ENCODE measurements at places on chromosomes 11 and 22. TPM values are rescaled to one million over a fixed set of nuclear protein-coding genes. Genes with fewer than 3 reads are reported as not detected.

- H3K27ac ChIP-seq, result no peak overlapping the region
- H3K36me3 ChIP-seq, result peaks cover 10% of the 10 kb centered on the region
- H3K4me3 ChIP-seq, result no peak overlapping the region
Observed at GRCh38 chr11:786235-787083, 3.4 kb downstream of the CEND1 start.

GRCh38 chr11:28461338-28461737 lies 353.1 kb downstream of the METTL15 start:
- H3K27me3 ChIP-seq, result no peaks in the 10 kb centered on the region
- H3K4me1 ChIP-seq, result no peaks in the 10 kb centered on the region
- H3K36me3 ChIP-seq, result no peaks in the 10 kb centered on the region
- no peak overlapping the region for H3K4me3 ChIP-seq
- H3K27ac ChIP-seq, result no peak overlapping the region

- H3K36me3 ChIP-seq, result no peaks in the 10 kb centered on the region
- peaks cover 2% of the 10 kb centered on the region for H3K4me1 ChIP-seq
- no peak for DNase-seq
- H3K27ac ChIP-seq, result peak overlapping the region; percentile 15
Observed at GRCh38 chr22:41565403-41566054, 4.7 kb downstream of the CSDC2 start.

DNA sequence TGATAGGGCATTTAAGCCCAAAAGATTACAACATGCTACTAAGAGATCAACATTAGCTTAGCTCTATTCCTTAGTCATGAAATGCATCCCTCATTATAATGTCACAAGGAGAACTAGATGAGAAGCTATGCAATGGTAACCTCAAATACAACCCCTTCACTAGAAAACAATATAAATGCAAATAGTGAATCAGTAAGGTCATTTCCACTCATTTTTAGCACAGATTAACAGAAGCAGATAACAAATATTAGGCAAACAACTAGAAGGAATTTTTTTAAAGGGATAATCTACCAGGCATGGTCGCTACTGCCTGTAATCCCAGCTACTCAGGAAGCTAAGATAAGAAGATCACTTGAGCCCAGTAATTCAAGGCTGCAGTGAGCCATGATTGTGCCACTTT lies 28.2 kb downstream of the SIK3 start:
- no peak overlapping the region for H3K4me3 ChIP-seq
- no peaks in the 10 kb centered on the region for H3K27me3 ChIP-seq

GRCh38 chr22:17969701-17970113 lies 54.7 kb downstream of the MICAL3 start:
- no peaks in the 10 kb centered on the region for H3K27me3 ChIP-seq
- H3K4me1 ChIP-seq, result peaks cover 5% of the 10 kb centered on the region
- H3K27ac ChIP-seq, result no peak overlapping the region
- no peak for DNase-seq
- H3K4me3 ChIP-seq, result no peak overlapping the region
- peaks cover 2% of the 10 kb centered on the region for H3K36me3 ChIP-seq

GRCh38 chr11:116355104-116355503 lies 417.7 kb downstream of the BUD13 start:
- no peak overlapping the region for H3K4me3 ChIP-seq
- H3K4me1 ChIP-seq, result no peaks in the 10 kb centered on the region
- H3K36me3 ChIP-seq, result no peaks in the 10 kb centered on the region

DNA sequence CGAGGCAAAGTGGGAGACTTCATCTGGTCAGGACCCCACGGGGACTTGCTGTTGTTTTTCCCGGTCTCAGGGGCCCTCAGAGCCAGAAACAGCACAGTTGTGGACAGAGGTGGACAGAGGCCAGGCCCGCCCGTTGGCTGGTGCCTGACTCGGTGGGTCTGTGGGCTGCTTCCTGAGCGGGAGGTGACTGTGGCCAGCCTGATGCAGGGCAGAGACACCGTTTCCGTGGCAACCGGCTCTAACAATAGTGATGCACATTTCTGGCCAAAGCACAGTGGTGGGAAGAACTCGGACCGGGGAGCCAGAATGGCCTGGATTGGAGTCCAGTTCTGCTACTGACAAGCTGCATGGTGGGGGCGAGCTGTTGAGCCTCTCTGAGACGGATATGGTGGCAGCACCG lies 58.7 kb upstream of the ATXN10 start:
- peak overlapping the region; percentile 7 for H3K27ac ChIP-seq
- no peaks in the 10 kb centered on the region for H3K36me3 ChIP-seq
- peaks cover 9% of the 10 kb centered on the region for H3K4me1 ChIP-seq
- no peak for DNase-seq
- H3K4me3 ChIP-seq, result no peak overlapping the region
- H3K27me3 ChIP-seq, result no peaks in the 10 kb centered on the region

The OR52E1 gene
- total RNA-seq, result not detected

The NLRP14 gene
- 0.39 TPM for total RNA-seq

The LDHAL6A gene
- not detected for total RNA-seq

The DEPDC7 gene
- total RNA-seq, result 0.82 TPM

All from activated T-helper 2 cell treated with anti-CD3 and anti-CD28 coated beads, Interferon-gamma antibody, Interleukin-2, Interleukin-4, amounts not matched to agents 10 μg/mL and 5 μg/mL and 100 μg/mL, durations not matched to agents 14 hours and 24 hours and 36 hours (primary cell).